Muscle of leg (tissue), 16 donors: ENCODE measurements at places on chromosomes 1 and 21.
A peak's percentile ranks its signal among the peaks of the same experiment; 100 is the strongest.

- DNase-seq, result no peak
Measured at GRCh38 chr1:224696891-224697765, 81.0 kb downstream of the CNIH3 start.

DNA sequence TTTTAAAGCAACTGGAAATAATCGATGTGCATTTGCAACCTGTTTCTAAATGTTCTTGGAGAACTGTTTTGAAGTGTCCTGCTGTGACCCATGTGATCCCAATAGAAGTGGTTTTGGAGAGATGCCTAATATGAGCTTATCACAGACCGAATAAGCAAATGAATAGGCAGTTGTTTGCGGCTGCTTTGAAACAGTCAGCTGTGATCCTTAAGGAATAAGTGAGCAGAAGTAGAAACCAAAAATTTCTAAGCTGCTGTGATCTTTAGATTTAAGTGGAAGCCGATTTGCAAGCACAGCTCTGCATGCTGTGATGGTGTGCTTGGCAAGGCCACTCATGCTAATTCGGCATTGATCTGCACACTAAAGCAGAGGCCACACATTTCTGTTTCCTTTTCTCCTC is 329.5 kb upstream of the DUSP10 start:
- DNase-seq, result peak; percentile 50

DNA sequence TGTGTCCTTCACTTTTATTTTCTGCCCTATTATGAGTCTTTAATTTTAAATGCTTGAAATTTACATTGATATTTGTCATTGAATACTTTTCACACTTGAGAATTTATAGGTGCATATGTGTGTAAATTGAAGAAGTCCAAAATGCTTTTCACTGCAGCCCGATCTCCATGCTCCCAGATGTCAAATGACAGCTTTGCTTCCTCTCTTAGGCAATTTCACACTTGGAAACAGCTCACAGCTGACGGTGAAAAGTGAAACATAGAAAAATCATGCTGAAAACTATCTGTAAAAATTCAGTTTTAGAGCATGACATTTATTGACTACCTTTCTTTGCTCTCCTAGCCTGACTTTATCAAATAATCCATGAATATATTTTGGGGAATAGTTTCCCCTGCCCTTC is 196.0 kb downstream of the RPS6KC1 start:
- DNase-seq, result peak; percentile 30

GRCh38 chr1:234656944-234657654 is 47.1 kb upstream of the IRF2BP2 start:
- peak; percentile 56 for DNase-seq

DNA sequence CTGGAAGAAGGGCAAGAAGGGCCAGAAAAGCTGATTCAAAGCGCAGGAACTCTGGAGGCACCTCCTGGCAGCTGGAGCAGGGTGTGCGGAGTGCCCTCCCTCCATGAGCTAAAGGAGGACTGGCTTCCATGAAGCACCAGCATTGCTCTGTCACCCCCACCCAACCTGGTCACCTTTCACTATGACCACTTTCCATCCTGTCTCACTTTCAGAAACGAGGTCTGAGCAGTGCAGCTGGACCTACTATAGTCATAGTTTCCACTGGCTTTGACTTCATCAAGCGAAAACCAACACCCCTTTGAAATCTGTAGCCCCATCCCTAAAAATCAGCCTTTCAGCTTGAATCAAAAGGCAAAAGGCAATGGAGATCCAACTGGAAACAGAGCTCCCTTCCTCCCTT is 84.8 kb upstream of the CACNA1E start:
- DNase-seq, result no peak

GRCh38 chr21:46459356-46460112 is 843 bp downstream of the DIP2A start:
- peak; percentile 47 for DNase-seq

DNA sequence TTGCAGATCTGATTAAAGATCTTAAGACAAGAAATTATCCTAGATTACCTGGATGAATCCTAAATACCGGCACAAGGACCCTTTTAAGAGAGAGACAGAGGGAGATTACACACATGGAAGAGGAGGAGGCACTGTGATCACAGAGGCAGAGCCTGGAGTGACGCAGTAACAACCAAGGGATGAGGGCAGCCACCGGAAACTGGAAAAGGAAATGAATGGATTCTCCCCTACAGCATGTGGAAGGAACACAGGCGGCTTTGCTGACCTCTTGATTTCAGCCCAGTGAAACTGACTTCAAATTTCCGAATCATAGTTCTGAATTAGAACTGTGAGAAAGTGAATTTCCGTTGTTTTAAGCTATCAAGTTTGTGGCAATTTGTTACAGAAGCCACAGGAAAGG is 50.2 kb upstream of the IVNS1ABP start:
- DNase-seq, result peak; percentile 48

GRCh38 chr1:11151826-11152612 is 37.1 kb upstream of the ANGPTL7 start:
- DNase-seq, result peak; percentile 92

GRCh38 chr21:26461500-26461899 is 111.6 kb downstream of the CYYR1 start:
- no peak for DNase-seq

DNA sequence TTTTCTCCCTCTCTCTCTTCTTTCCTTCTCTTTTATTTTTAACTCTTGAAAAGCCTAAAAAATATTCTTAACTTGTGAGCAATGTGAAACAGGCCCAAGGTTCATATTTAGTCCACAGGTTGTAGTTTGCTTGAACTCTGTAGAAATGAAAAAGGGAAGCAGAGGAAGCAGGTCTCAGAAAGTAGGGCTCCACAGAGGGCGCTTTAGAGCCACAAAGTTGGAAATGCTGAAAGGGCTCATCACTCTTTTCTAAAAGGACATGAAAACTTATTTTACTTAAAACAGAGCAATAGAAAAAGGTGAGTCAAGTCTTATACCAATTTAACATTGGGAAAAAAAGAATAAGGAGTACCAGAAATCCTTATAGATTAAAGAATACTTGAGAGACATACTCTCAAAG is 247.0 kb downstream of the USP25 start:
- no peak for DNase-seq
